ENCODE measurements at places on chromosomes 2 and 18.

GRCh38 chr2:217711188-217711587, 291.6 kb downstream of the TNS1 start:
- DNase-seq = no peak

GRCh38 chr2:151028691-151029176, 232.9 kb downstream of the RBM43 start:
- no peak for DNase-seq

- no peak for DNase-seq
Observed at GRCh38 chr2:18426174-18426573, 134.3 kb downstream of the RDH14 start.

- no peak for DNase-seq
Observed at GRCh38 chr2:240507778-240508251, 50.0 kb downstream of the ANKMY1 start.

DNA sequence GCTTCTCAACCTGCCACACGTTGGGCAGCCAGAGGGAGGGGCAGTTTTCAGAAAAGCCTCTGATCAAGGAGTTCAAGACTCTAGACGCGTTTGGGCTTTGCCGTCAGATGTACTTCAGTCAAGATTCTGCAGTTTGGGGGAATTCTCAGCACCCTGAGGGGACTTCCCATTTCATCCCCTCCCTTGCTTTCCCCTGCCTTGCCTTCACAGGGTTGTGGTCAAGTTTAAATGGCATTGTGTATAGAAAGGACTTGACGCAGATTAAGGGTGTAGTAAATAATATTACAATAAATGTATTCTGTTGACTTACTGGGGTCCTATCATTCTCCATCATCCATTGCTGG, 198.3 kb upstream of the NABP1 start:
- no peak for DNase-seq

DNA sequence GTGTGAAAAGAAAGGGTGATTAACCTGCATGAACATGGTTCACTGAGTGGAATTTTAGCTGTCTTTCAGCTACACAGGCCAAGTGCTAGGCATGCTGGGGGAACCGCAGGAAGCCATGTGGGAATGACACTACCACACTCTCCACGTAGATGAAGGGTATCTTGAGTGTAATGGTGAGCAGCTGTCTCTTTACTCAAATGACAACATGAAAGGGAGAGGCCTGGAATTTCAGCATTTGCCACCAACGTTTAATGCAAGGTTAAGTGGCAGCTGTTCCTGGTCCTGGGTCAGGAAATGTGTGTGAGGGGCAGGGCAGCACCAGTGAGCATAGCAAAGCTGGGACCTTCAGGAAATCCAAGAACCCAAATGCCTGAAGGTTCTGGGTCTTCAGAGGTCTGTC, 588.4 kb downstream of the SLC4A3 start:
- no peak for DNase-seq

- DNase-seq = no peak
Observed at GRCh38 chr2:51595836-51596235, 563.9 kb upstream of the NRXN1 start.

DNA sequence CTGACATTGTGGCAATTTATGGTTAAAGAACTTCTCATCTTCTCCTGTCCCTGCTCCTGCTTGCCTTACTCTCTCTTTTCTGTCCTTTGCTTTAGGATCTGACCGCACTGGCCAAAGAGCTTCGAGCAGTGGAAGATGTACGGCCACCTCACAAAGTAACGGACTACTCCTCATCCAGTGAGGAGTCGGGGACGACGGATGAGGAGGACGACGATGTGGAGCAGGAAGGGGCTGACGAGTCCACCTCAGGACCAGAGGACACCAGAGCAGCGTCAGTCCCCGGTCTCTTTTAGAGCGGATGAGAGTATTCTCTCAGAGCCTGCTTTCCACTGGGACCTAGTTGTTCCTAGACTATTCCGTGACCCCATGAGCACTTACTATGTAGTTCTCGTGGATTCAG, 122.2 kb upstream of the IL1R2 start:
- DNase-seq = no peak

GRCh38 chr2:64123740-64124139, 20.5 kb downstream of the PELI1 start:
- no peak for DNase-seq

DNA sequence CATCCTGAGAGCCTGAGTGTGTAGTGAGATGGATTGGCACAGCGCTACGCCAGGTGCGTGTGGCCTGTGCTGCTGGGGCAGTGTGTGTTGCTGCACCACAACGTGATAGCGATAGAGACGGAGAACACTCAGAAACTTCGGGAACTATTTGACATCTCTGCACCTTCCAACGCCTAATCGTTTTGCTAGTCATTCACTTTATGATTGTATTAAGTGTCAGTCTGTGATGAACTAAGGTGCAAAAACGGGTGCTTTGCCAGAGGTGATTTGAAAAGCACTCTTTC, 26.0 kb upstream of the IGFBP2 start:
- no peak for DNase-seq

- no peak for DNase-seq
Observed at GRCh38 chr18:68234676-68235075, 480.2 kb downstream of the TMX3 start.

DNA sequence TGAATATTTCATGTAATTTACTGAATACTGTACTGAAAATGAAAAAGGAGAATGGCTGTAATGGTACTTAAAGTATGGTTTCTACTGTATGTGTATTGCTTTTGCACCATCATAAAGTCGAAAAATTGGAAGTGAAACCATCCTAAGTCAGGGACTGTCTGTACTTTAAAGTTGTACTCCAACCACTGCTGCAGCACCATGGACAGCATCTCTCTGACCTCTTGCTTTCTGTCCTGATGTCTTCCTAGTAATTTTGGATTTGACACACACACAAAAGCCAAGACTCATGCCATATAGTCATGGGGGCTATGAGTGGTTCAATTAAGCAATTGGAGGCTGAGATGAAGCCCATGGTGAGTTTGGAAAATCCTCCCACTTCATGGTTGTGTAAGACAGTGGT, 256.3 kb upstream of the PKDCC start:
- DNase-seq = no peak

- no peak for DNase-seq
Observed at GRCh38 chr2:175842996-175843395, 159.1 kb downstream of the LNPK start.

- no peak for DNase-seq
Observed at GRCh38 chr18:13048061-13048595, 57.0 kb downstream of the CEP192 start.

Measured in stimulated activated CD8-positive, alpha-beta memory T cell treated with anti-CD3 and anti-CD28 coated beads, Interleukin-4, amount 100 ng/mL, for 4 hours (primary cell).